Heart left ventricle (tissue), 16 donors: ENCODE measurements at places on chromosomes 11 and 22. TPM values are rescaled to one million over a fixed set of nuclear protein-coding genes. Genes with fewer than 3 reads are reported as not detected.

- no peaks in the 10 kb centered on the region for H3K36me3 ChIP-seq
- no peak for DNase-seq
- H3K27ac ChIP-seq: no peak overlapping the region
- no peak overlapping the region for H3K4me3 ChIP-seq
- H3K4me1 ChIP-seq: peaks cover 21% of the 10 kb centered on the region
- no peaks in the 10 kb centered on the region for H3K27me3 ChIP-seq
Observed at GRCh38 chr22:46560696-46561295, 23.4 kb upstream of the CELSR1 start.

- H3K4me1 ChIP-seq: no peaks in the 10 kb centered on the region
- DNase-seq: no peak
- H3K36me3 ChIP-seq: no peaks in the 10 kb centered on the region
- no peaks in the 10 kb centered on the region for H3K27me3 ChIP-seq
- no peak overlapping the region for H3K27ac ChIP-seq
Observed at GRCh38 chr11:42806191-42806590, 505.6 kb upstream of the API5 start.

DNA sequence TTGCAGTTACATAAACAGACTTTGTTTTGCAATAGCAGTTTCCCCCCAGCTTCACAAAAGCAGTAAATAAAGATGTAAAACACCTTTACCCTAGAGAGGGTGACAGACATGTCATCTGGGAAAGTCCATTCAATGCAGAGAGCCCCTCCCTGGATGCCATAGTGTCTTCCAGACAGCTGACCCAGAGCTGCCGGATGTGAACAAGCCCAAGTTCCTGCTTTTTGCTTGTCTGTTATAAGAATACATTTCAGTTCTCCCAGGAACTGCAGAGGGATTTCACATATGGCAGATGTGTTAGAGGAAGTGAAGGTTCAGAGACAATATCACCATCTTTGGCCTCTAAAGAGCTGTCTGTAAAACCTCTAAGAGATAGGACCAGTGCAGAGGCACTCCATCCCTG is 48.9 kb downstream of the RELT start:
- H3K4me1 ChIP-seq: peaks cover 10% of the 10 kb centered on the region
- H3K4me3 ChIP-seq: no peak overlapping the region
- no peaks in the 10 kb centered on the region for H3K36me3 ChIP-seq

DNA sequence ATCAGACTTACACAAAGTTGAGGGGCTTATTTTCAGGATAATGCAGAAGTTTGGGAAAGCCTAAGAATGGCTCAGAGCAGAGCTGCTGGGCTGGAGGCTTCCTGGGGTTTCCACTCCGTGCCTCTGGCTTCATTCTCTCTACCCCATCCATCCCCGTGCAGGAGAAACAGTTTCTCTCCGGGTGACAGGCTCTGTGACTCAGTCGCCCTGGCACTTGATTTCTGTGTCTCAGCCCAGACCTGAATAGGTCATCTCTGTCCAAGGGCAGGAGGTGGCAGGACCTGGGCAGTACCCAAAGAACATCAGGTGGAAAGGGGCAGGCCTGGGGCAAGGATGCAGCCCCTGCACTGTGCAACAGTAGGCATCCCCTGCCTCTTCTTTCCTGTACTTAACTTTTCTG is 38.4 kb upstream of the RTL6 start:
- no peaks in the 10 kb centered on the region for H3K27me3 ChIP-seq
- no peaks in the 10 kb centered on the region for H3K36me3 ChIP-seq
- DNase-seq: no peak
- no peak overlapping the region for H3K4me3 ChIP-seq
- H3K27ac ChIP-seq: no peak overlapping the region

GRCh38 chr22:26897384-26897783 is 240.0 kb downstream of the MIAT start:
- H3K4me3 ChIP-seq: no peak overlapping the region
- DNase-seq: no peak
- H3K4me1 ChIP-seq: no peaks in the 10 kb centered on the region
- no peaks in the 10 kb centered on the region for H3K36me3 ChIP-seq

GRCh38 chr22:36658900-36659299 is 44.7 kb downstream of the CACNG2 start:
- no peaks in the 10 kb centered on the region for H3K36me3 ChIP-seq
- peaks cover 13% of the 10 kb centered on the region for H3K4me1 ChIP-seq
- H3K27me3 ChIP-seq: no peaks in the 10 kb centered on the region
- no peak overlapping the region for H3K27ac ChIP-seq
- no peak for DNase-seq

GRCh38 chr11:134250246-134250645 is 2.9 kb downstream of the THYN1 start:
- no peak overlapping the region for H3K4me3 ChIP-seq
- peaks cover 23% of the 10 kb centered on the region for H3K4me1 ChIP-seq
- no peak for DNase-seq

GRCh38 chr11:95547186-95547585 is 242.4 kb downstream of the FAM76B start:
- no peaks in the 10 kb centered on the region for H3K27me3 ChIP-seq
- no peak overlapping the region for H3K27ac ChIP-seq
- no peak overlapping the region for H3K4me3 ChIP-seq
- DNase-seq: no peak

DNA sequence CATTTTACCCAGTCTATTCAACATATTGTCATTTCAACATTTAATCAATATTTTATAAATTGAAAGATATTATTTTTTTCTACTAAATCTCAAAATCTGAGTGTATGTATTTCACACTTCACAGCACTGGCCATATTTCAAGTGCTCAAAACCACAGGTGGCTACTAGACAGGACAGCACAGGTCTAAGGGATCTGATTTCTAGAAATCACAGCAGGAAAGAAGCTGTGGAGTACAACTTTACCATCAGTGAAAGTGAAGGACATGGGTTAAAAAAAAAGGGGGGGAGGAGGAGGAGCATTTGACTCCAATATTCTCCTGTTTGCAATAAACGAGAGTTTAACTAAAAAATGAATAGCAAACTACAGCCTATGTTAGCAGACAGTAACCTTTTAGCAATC is 4.5 kb downstream of the PRDM10 start:
- no peak for DNase-seq
- H3K27ac ChIP-seq: no peak overlapping the region

- H3K27ac ChIP-seq: peak overlapping the region; percentile 94
- peak overlapping the region; percentile 47 for H3K4me3 ChIP-seq
- no peaks in the 10 kb centered on the region for H3K36me3 ChIP-seq
- H3K4me1 ChIP-seq: peaks cover 39% of the 10 kb centered on the region
- DNase-seq: no peak
- no peaks in the 10 kb centered on the region for H3K27me3 ChIP-seq
Observed at GRCh38 chr11:64742087-64742888, 1.7 kb downstream of the RASGRP2 start.

- no peak overlapping the region for H3K4me3 ChIP-seq
- no peak overlapping the region for H3K27ac ChIP-seq
- peaks cover 4% of the 10 kb centered on the region for H3K27me3 ChIP-seq
- DNase-seq: no peak
- H3K36me3 ChIP-seq: no peaks in the 10 kb centered on the region
- H3K4me1 ChIP-seq: no peaks in the 10 kb centered on the region
Observed at GRCh38 chr11:131430473-131431208, 60.2 kb downstream of the NTM start.

DNA sequence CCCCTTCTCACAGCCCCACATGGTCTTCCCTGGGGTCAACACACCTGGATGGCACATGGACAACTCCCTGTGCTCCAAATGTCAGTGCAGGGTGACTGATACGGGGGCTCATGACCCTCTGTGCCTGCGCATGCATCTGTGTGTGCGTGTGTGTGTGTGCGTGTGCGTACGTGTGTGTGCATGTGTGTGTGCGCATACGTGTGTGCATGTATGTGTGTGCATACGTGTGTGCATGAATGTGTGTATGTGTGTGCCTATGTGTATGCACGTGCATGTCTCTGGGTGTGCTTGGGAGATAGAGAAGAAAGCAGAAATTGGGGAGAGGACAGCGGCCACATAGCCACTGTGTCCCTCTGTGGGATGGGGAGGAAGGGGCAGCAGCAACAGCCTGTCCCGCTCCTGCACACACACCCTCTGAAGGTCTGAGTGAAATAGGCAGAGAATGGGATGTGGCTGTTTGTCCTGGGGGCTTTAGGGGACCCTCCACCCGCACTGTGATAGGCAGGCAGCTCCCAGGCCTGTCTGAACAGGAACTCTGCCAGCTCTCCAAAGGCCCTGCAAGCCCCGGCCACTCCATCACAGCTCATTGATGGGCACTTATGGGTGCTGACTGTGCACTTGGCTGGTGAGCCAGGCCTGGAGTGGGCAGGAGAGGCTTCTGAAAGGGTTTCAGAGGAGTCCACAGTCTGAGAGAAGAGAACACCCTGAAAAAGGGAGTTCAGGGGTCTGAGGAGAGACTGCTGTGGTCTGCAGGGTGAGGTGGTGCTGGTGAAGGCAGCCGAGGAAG is 28.7 kb upstream of the PICK1 start:
- no peaks in the 10 kb centered on the region for H3K27me3 ChIP-seq
- H3K36me3 ChIP-seq: no peaks in the 10 kb centered on the region
- H3K27ac ChIP-seq: no peak overlapping the region
- no peak overlapping the region for H3K4me3 ChIP-seq
- no peaks in the 10 kb centered on the region for H3K4me1 ChIP-seq

- H3K4me1 ChIP-seq: peaks cover 20% of the 10 kb centered on the region
- peak overlapping the region; percentile 71 for H3K27ac ChIP-seq
- peak; percentile 33 for DNase-seq
- no peaks in the 10 kb centered on the region for H3K27me3 ChIP-seq
Observed at GRCh38 chr11:67303835-67304411, 593 bp downstream of the SSH3 start.

DNA sequence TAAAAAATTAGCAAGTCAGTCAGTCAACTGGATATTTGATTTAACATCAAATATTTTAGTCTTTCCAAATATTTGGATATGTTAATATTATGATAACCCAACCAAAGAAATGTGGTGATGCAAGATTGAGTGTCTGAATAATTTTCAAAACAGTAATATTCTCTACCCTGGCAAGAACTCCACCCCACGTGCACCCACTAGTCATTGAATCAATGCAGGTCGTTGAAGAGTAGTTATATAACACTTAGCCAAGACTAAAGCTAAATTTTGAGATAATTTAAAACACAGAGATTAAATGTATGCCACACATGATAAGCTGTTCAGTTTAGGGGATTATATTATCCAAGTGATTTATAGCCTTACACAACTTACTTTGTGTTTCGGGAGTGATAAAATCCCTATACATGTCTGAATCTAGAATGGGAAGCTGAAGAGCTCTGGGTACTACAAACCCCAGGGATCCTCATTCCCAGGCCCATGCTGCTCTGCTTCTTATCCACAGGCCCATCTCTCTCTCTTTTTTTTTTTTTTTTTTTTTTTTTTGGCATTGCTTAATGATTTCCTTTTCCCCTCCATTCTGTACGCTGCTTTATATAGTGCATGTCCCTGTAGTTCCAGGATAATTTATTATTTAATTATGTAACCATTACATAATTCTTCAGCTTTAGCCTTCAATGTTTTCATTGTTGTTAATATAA is 392.9 kb downstream of the NTM start:
- H3K4me1 ChIP-seq: no peaks in the 10 kb centered on the region
- no peaks in the 10 kb centered on the region for H3K36me3 ChIP-seq
- no peak for DNase-seq
- H3K27ac ChIP-seq: no peak overlapping the region

PHOX2A gene
- total RNA-seq: not detected

ASCL2 gene
- total RNA-seq: not detected

MMP8 gene
- not detected for total RNA-seq

MYO18B gene
- total RNA-seq: 301 TPM

GRIA4 gene
- not detected for total RNA-seq

ACRV1 gene
- total RNA-seq: not detected

KRTAP5-9 gene
- not detected for total RNA-seq

OR5B17 gene
- total RNA-seq: not detected

INCENP gene
- 22.8 TPM for total RNA-seq
